ENCODE measurements at places on chromosomes 13 and 19. TPM values are rescaled to one million over a fixed set of nuclear protein-coding genes. Genes with fewer than 3 reads are reported as not detected.

- H3K36me3 ChIP-seq, result no peaks in the 10 kb centered on the region
- DNase-seq, result no peak
- peaks cover 4% of the 10 kb centered on the region for H3K4me1 ChIP-seq
- H3K4me3 ChIP-seq, result no peak overlapping the region
- no peak overlapping the region for H3K27ac ChIP-seq
Observed at GRCh38 chr19:46452186-46452585, 19.2 kb downstream of the PNMA8A start.

The TINCR gene
- not detected for polyA plus RNA-seq

- no peaks in the 10 kb centered on the region for H3K27me3 ChIP-seq
- no peak overlapping the region for H3K27ac ChIP-seq
- DNase-seq, result no peak
- H3K4me3 ChIP-seq, result no peak overlapping the region
Observed at GRCh38 chr13:28586439-28587173, 72.3 kb upstream of the POMP start.

The RFC3 gene
- polyA plus RNA-seq, result 3.3 TPM

DNA sequence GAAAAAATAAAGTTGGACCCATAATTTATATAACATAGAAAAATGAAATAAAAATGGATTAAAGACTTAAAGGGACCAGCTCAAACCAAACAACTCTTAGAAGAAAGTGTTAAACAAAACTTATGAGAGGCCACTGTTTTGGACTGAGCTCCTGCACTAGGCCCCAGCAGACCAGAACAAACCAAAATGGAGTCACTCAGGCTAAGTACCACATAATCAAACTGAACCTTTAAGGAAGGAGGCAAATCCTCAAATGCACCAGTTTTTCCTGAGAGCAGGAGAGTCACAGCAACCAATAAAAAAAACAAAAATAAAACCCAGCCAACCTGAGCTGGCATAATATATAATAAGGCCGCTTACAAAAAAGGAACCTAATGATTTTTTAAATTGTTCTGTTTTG, 10.3 kb upstream of the OR10H1 start:
- no peaks in the 10 kb centered on the region for H3K36me3 ChIP-seq
- no peaks in the 10 kb centered on the region for H3K4me1 ChIP-seq
- DNase-seq, result no peak
- H3K27me3 ChIP-seq, result no peaks in the 10 kb centered on the region
- no peak overlapping the region for H3K27ac ChIP-seq
- H3K4me3 ChIP-seq, result no peak overlapping the region

DNA sequence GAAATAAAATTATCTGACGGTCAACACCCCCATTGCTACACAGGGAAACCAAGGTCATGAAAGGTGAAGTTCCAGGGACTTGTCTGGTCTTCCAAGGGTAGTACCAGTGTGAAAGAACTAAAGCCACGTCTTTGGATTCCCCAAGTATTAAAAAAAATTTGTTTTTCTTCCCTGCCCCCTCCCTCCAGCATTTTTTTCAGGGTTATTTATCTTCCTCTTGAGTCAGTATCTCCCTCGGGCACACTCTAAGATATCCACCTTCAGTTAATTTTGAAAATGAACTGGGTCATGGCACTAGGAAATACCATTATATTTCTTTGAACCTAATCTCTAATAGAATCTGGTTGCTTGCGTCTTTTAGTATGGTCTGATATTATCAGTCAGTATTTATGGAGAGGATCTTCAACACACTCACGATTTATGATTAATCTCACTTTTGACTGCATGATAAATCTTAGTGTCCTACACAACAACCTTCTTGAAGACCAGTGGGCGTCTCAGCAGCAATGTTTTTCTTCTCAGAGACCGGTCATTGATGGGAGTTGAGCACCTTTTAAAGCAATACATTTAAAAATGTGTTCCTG, 9.1 kb downstream of the ATP8A2 start:
- no peak overlapping the region for H3K27ac ChIP-seq
- H3K36me3 ChIP-seq, result no peaks in the 10 kb centered on the region
- DNase-seq, result no peak
- no peaks in the 10 kb centered on the region for H3K27me3 ChIP-seq

The NANOS3 gene
- not detected for polyA plus RNA-seq

DNA sequence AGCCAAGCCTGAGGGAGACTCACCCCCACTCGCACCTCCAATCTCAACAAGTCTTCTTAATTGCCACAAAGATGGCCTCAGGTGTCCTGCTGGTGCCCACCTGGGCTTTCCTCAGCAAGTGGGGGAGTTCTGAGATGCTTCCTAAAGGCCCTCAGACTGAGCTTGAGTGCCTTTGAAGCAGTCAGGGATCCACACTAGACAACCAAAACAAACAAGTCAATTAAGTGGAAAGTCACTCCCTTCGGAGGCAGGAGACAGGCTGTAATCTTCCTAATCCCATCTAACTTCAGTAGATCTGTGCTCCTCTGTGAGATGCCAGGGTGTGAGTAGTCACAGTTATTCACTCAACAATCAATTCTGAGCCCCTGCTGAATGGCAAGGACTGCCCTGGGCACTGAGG, 68.3 kb upstream of the SERP2 start:
- no peaks in the 10 kb centered on the region for H3K27me3 ChIP-seq
- H3K36me3 ChIP-seq, result no peaks in the 10 kb centered on the region
- peak overlapping the region; percentile 62 for H3K27ac ChIP-seq
- no peak overlapping the region for H3K4me3 ChIP-seq

The CATSPERD gene
- polyA plus RNA-seq, result not detected

DNA sequence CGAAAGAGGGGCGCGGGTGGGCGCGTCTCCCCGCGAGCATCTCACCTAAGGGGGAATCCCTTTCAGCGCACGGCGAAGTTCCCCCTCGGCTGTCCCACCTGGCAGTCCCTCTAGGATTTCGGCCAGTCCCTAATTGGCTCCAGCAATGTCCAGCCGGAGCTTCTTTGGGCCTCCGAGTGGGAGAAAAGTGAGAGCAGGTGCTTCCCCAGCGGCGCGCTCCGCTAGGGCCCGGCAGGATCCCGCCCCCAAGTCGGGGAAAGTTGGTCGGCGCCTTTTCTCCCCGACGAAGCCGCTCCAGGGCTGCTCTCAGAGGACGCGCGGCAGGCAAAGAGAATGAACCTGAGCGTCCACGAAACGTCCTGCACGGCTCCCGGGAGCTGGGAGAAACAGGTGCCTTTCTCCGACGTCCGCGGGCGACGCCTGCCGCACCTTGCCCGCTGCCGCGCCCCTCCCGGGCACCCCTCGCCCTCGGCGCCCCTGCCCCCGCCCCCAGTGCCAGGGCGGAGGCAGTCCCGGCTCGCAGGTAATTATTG, 366 bp upstream of the KL start:
- DNase-seq, result peak; percentile 62
- H3K36me3 ChIP-seq, result no peaks in the 10 kb centered on the region
- H3K27ac ChIP-seq, result peak overlapping the region; percentile 72
- H3K4me1 ChIP-seq, result peaks cover 3% of the 10 kb centered on the region

DNA sequence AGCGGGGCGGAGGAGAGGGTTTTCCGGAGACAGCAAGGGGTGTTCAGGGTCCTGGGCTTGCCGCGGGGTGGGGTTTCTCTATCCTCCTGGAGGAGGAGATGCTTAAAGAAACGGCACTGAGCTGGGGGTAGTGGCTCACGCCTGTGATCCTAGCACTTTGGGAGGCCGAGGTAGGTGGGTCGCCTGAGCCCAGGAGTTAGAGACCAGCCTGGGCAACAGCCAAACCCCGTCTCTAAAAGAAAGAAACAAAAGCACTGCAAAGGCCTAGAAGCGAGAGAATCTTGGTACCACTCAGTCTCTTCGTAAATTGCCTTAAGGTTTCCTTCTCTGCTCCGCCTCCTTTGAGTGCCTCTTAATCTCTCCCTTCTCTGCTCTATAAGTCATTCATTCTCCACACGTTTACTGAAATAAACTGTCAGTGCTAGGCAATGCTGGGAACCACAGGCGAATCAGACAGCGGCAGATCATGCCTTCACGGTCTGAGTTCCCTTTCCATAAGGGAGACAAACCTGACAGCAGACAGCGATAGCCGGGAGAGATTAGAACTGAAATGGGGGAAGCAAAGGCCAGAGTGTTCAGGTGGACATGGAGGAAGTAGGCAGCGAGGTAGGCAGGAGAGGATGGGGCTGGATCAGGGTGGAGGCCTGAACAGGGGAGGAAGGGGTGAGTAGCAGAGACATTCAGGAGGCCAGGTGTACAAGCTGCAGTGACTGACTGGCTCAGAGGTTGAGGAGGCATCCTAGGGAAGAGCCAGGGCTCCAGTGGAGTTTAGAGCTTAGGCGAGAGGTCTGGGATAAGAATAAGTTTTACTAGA, 580 bp downstream of the EIF3K start:
- H3K4me1 ChIP-seq, result peaks cover 13% of the 10 kb centered on the region
- peak overlapping the region; percentile 93 for H3K27ac ChIP-seq
- no peaks in the 10 kb centered on the region for H3K27me3 ChIP-seq
- DNase-seq, result no peak
- H3K4me3 ChIP-seq, result peak overlapping the region; percentile 95

GRCh38 chr19:10568062-10568825, 535 bp downstream of the CDKN2D start:
- H3K27me3 ChIP-seq, result no peaks in the 10 kb centered on the region
- H3K4me1 ChIP-seq, result peaks cover 38% of the 10 kb centered on the region
- DNase-seq, result peak; percentile 62

All from psoas muscle (tissue), 8 donors.